Stimulated activated CD8-positive, alpha-beta memory T cell treated with anti-CD3 and anti-CD28 coated beads, Interleukin-2, amount 100 ng/mL, for 1 hour (primary cell): ENCODE measurements at places on chromosomes 5 and 9.
A peak's percentile ranks its signal among the peaks of the same experiment; 100 is the strongest.

GRCh38 chr9:312596-313320 is 98.1 kb downstream of the DOCK8 start:
- no peak for DNase-seq

DNA sequence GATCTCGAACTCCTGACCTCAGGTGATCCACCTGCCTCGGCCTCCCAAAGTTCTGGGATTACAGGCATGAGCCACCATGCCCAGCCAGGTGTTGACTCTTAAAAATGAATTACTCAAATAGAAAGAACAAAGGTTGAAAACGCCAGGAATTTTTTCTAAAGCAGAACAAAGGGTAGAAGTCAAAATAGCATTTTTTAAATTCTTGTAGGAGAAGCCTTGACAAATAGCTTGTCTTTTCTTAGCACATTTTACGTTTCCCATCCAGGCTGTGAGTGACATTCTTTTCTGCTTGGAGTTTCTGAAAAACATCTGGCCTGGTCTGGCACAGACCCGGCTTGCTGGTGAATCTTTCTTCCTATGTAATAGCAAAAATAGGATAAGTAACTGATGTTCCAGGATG is 169.4 kb upstream of the ZNF462 start:
- no peak for DNase-seq

GRCh38 chr5:45376417-45376816 is 319.8 kb downstream of the HCN1 start:
- no peak for DNase-seq

- DNase-seq = no peak
These were observed 17.4 kb downstream of the AKNA start for GRCh38 chr9:114370251-114370967.

GRCh38 chr5:31585166-31585894 is 53.2 kb downstream of the C5orf22 start:
- DNase-seq = no peak

- DNase-seq = no peak
These were observed 2.5 kb upstream of the YTHDC2 start for GRCh38 chr5:113510836-113511451.

- no peak for DNase-seq
These were observed 793 bp upstream of the PKD2L2 start for GRCh38 chr5:137888466-137888862.

DNA sequence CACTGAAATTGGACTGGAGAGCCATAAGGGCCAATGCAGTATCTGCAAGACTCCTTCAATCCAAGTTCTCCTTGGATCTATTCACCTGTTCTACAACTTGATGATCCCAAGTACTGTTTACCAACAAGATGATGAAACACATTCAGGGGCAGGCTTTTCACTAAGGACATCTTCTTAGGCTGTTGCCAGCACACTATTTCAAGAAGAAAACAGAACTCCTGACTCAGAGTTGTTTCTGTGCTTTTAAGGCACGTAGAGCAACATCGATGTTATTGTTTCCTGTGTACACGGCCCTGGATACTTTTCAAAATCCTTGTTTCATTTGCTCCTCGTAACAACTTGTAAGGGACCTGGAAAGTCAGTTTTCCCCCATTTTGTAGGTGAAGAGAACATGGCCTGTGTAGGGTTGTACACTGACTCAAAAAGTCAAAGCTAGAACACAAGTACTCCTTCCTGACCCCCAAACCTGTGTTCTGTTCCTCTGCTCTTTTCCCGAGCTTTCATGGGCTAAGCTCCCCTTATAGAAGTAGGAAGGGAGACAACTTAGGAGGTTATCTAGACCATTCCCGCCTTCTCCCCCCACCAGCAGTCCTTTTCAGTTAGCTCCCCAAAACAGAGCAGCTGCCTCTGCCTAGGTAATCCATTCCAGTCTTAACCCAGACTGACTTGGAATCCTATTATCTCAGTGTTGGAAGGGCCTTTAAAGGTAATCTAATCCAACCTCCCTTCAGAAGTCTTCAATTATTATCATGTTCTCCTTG is 5.2 kb upstream of the MGAT1 start:
- DNase-seq = no peak

GRCh38 chr5:155546075-155546474 is 532.5 kb downstream of the KIF4B start:
- DNase-seq = no peak

GRCh38 chr9:120214332-120214731 is 365.6 kb downstream of the CDK5RAP2 start:
- no peak for DNase-seq

- DNase-seq = no peak
These were observed 25.5 kb downstream of the ESM1 start for GRCh38 chr5:54959673-54960418.

GRCh38 chr5:134140530-134141201 is 26.2 kb downstream of the TCF7 start:
- DNase-seq = peak; percentile 44

- DNase-seq = no peak
These were observed 4.1 kb downstream of the SUB1 start for GRCh38 chr5:32589416-32589815.

- DNase-seq = no peak
These were observed 151.9 kb downstream of the ELAVL2 start for GRCh38 chr9:23674016-23674585.

- no peak for DNase-seq
These were observed 169.7 kb downstream of the YTHDC2 start for GRCh38 chr5:113683211-113683610.

GRCh38 chr9:95132366-95133324 is 184.9 kb downstream of the FANCC start:
- no peak for DNase-seq

DNA sequence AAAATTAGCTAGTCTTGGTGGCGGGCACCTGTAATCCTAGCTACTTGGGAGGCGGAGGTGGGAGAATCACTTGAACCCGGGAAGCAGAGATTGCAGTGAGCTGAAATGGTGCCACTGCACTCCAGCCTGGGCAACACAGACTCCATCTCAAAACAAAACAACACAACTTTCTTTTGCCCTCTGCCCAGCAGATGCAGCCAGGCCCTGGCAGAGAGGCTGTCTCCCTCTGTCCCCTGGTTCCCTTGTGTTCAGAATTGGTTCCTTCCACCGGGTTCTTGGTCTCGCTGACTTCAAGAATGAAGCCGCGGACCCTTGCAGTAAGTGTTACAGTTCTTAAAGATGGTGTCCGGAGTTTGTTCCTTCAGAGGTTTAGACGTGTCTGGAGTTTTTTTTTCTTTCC is 30.2 kb upstream of the CEP72 start:
- no peak for DNase-seq

DNA sequence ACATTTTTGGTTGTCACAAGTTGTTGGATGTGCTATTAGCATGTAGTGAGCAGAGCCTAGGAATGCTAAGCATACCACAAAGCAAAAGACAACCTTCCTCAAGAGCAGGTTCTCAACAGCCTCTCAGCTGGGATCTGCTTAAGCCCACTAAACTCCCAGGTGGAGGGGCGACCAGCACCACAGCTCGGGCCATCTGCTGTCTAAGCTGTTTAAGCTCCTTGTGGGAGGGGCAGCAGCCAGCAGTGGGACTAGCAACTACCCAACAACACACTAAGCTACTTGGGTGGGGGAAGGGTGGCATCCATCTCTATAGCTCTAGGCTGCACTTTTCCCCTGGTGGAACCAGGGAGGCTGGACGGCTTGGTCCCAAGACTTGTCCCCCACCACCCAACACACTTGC is 1052.7 kb upstream of the ARRDC3 start:
- DNase-seq = no peak

- DNase-seq = no peak
These were observed 42.4 kb upstream of the ZBED3 start for GRCh38 chr5:77129391-77129990.

- DNase-seq = no peak
These were observed 1194.6 kb upstream of the WWC1 start for GRCh38 chr5:167096816-167097215.

DNA sequence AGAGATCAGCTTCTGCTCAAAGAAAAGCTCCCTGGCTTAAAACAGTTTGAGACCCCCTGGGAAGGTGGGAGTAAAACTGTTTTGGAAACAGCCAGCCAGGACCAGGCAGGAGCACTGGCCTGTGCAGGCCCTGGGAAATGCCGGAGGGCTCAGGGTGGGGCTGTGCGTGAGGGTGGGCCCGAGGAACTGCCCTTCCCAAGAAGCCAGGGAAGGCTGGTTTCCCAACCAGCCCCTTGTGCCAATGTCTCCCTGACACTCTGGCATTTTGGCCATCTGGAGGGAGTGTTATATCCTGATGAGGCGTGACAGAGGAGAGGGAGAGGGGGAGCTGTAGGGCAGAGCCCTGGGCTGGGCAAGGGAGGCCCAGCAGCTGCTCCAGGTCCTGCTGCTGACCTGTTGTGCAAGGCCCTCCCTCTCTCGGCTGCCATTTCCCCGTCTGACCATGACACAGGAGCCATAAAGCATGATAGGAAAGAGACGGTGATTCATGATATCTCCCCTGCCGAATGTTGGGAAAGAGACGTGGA is 16.1 kb downstream of the OLFML2A start:
- DNase-seq = no peak

- no peak for DNase-seq
These were observed 234.4 kb upstream of the GRAMD2B start for GRCh38 chr5:126188804-126189203.

GRCh38 chr9:109811876-109812275 is 31.9 kb downstream of the PALM2AKAP2 start:
- no peak for DNase-seq

GRCh38 chr9:105663914-105664313 is 1.7 kb downstream of the TAL2 start:
- no peak for DNase-seq

- DNase-seq = no peak
These were observed 31.6 kb downstream of the DUSP1 start for GRCh38 chr5:172739375-172739774.

- DNase-seq = no peak
These were observed 757 bp downstream of the SAPCD2 start for GRCh38 chr9:137069508-137070091.

DNA sequence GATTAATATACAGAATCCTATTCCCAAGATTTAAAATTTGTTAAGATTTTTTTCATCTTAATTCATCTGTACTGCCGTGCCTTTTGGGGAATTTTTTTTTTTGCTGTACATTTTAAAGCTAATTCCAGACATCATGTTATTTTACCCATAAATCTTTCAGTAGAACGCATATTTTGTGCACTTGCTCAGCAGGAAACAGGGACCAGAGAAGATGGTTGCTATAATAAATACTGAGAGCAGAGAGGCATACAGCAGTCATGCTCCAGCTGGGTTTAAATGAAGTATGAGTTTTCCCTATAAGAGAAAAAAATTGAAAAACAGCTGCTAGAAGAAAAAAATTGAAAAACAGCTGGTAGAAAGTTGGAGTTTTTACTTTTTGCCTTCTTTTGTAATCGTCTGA is 196.9 kb upstream of the PUM3 start:
- no peak for DNase-seq

GRCh38 chr5:26868504-26868903 is 169.9 kb downstream of the CDH9 start:
- no peak for DNase-seq

GRCh38 chr5:122180863-122181548 is 51.7 kb downstream of the ZNF474 start:
- DNase-seq = no peak

DNA sequence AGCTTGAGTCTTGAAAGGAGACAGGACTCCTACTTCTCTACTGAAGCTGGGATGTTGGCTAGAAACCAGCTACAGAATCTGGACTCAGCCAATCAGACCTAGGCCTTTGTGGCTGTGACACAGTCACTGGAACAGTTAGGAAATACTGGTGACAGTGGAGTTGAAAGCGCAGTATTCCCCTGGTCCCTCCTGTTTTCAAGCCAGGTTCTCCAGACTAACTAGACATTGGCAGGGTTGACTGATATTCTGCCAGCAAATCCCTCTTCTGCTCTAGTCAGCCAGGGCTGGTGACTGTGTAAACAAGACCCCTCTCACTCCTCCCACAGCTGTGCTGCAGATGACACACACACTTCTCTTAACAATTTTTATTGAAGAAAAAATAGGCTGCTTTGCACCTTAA is 8.7 kb downstream of the SHROOM1 start:
- no peak for DNase-seq

- DNase-seq = no peak
These were observed 5.6 kb upstream of the FUT7 start for GRCh38 chr9:137037483-137037882.

- no peak for DNase-seq
These were observed 4.1 kb downstream of the EQTN start for GRCh38 chr9:27292659-27293405.

GRCh38 chr5:75916144-75916543 is 167.0 kb upstream of the SV2C start:
- no peak for DNase-seq

GRCh38 chr5:64384765-64385164 is 121.0 kb upstream of the RGS7BP start:
- DNase-seq = no peak

- DNase-seq = no peak
These were observed 318.5 kb upstream of the CHD1 start for GRCh38 chr5:99247346-99247745.

DNA sequence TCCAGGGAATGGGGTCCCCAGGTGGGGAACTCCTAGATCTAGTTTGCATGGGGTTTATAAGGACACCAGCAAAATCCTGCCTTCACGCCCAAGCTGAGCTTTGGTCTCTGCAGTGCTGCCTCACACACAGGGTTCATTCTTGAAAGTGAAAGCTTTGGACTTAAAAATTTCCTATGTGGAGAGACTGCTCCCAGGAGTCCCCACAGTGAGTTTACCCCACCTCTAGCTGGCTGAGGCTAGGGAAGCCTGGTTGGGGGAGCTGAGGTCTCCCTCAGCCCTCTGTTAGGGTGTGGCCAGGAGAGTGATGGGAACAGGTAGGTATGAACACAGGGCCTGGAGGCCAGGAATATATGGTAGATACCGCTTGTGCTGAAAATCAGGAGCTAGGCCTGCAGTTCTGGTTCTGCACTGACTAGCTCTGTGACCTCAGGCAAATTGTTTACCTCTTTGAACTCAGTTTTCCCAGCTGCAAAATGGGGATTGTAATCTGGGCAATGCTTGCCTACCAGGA is 41.5 kb upstream of the LARP1 start:
- no peak for DNase-seq

DNA sequence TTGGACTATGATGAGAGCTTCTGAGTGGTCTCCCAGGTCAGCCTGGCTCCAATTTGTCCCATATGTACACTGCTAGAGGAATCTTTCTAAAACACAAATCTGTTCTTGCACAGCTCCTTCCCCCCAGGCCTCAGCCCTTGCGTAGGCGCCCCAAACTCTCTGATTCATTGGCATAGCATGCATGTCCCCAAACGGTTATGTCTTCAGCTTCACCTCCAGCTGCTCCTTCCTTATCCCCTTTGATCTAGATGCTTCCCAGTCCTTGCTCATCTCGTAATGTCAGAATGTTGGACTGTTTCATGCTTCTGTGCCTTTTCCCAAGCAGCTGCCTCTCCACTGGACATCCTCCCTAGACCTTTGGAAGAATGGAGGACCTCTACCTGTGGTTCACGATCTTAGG is 60.1 kb upstream of the BASP1 start:
- no peak for DNase-seq
